ENCODE measurements at places on chromosomes 1 and 21.

- no peak for DNase-seq
Measured at GRCh38 chr21:44275041-44275440, 10.6 kb upstream of the AIRE start.

DNA sequence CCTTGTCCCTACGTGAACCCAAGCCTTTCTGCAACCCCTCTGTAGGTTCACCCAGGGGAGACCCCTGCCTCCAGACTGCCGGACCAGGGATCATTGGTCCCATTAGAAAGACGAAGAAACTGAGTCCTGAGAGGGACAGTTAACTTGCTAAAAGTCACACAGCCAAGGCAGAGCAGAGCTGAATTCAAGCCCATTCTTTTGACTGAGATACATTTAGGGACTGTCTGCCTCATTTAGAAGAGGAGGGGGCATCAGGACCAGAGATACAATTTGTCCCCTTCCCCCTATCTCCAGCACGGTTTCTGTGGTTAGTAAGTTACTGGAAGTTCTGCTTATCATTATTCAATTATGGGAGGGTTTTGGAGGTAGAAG is 19.1 kb downstream of the KCNQ4 start:
- no peak for DNase-seq

DNA sequence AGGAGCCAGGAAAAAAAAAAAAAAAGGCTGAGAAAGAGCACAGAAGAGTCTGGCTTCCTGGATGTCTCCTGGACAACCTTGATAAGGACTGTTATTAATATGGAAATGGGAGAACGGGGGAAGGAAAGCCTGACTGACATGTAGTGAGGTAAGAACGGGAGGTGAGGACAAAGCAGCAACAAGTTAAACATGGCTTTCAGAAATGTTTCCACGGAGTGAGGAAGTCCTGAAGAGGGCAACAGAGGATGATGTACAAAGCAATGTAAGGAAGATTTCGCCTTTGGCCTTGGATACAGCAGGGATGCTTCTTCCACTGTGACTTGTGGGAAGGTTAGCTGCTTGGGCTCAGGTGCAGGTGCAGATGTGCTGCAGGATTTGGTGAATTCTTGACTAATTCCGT is 11.9 kb upstream of the NIBAN1 start:
- DNase-seq = no peak

GRCh38 chr21:27606422-27606821 is 639.5 kb upstream of the ADAMTS5 start:
- no peak for DNase-seq

- DNase-seq = no peak
Measured at GRCh38 chr21:34793471-34793870, 124.7 kb downstream of the CLIC6 start.

DNA sequence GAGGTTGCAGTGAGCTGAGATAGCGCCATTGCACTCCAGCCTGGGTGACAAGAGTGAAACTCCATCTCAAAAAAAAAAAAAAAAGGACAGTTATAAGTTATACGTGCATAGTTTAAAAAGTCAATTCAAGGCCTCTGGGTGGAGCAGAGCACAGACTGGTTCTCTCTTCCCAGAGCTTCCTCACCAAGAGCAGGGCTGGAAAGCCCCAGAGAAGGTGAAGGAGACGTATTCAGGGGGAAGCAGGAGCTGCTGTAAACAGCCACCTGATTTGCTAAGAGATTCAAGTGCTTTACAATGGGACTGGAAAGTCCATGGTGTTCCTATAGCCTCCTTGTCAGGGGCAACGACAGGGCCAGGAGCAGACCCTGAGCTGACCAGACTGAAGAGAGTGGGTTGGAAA is 85.0 kb upstream of the LYST start:
- DNase-seq = no peak

GRCh38 chr1:63777965-63778880 is 4.4 kb downstream of the ROR1 start:
- no peak for DNase-seq

- no peak for DNase-seq
Measured at GRCh38 chr1:159562680-159563079, 24.9 kb upstream of the APCS start.

DNA sequence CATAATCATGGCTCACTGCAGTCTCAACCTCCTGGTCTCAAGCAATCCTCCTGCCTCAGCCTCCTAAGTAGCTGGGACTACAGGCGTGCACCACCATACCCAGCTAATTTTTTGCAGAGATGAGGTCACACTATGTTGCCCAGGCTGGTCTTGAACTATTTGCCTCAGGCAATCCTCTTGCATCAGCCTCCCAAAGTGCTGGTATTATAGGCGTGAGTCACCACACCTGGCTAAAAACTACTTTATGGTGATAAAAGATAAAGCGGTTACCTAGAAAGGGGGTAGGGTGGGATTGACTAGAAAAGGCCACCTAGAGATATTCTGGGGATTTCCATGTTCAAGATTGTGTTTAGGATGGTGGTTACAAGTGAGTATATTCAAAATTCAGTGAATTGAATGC is 5.0 kb downstream of the TSTD1 start:
- no peak for DNase-seq

DNA sequence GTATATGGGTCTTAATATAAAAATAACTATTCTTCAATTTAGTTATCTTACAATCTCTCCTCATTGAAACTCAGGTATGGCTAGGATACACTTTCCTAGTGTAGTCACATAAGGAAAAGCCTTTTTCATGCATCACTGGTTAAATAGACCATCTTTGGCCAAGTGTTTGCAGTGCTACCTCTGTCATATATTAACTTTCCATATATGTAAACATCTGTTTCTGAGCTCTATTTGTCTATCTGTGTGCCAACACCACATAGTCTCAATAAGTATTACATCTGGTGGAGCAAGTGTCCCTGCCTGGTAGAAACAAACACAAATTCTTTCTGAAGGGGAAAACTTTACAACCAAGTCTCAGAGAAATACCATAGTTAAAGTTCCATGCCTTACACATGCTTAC is 134.6 kb downstream of the TSEN15 start:
- DNase-seq = no peak

DNA sequence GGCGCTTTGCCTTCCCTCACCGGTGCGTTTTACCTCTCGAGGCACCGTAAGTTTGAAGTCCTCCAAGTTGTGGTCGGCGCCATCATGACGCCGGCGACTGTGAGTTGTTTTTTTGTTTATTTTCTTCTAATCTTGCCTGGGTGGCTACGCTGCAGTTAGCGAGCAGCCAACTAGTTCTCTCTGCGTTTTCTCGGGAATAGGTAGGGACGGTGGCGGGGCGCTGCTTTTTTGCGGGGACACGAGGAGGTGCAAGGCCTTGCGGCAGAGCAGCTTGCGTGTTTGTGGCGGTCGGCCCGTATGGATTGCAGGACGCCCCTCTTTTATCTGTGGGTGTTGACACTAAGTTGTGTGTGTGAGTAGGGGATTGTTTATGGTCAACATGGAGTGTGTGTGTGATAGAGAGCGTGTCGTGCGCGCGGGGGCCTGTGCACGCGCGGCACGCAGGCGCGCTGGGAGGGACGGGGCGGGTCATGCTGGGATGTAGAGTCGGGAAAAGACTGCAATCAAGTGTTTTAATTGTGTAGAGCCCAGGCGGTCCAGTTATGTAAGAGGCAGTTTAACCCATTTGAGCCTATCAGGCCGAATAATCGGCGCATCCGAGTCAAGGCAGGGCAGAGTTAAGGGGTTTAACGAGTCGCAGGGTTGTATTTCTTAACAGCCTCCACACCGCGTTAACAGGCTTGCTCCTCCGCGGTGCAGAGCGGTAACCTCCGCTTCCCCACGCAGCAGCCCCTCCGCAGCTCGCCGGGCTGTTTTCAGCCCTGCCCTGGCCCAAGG is 1.2 kb upstream of the NEGR1 start:
- DNase-seq = no peak

- no peak for DNase-seq
Measured at GRCh38 chr1:201041011-201041410, 17.5 kb upstream of the KIF21B start.

DNA sequence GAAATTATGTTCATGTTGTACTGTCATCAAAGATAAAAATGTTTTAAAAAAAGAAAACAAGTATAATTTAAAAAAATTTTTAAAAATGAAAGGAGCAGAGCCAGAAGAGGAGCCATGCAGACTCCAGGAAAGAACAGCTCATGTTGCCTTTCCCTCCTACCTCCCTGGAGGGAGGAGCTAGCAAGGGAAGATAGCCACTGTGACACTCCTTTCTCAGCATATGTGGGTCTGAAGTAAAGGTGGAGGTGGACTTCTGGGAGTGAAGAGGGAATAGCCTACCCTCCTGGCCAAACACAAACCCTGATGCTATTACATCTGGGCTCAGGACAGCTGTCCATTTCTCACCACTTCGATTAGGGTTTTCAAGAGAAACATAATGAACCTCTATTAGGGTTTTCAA is 54.2 kb downstream of the SLC2A1 start:
- DNase-seq = no peak

DNA sequence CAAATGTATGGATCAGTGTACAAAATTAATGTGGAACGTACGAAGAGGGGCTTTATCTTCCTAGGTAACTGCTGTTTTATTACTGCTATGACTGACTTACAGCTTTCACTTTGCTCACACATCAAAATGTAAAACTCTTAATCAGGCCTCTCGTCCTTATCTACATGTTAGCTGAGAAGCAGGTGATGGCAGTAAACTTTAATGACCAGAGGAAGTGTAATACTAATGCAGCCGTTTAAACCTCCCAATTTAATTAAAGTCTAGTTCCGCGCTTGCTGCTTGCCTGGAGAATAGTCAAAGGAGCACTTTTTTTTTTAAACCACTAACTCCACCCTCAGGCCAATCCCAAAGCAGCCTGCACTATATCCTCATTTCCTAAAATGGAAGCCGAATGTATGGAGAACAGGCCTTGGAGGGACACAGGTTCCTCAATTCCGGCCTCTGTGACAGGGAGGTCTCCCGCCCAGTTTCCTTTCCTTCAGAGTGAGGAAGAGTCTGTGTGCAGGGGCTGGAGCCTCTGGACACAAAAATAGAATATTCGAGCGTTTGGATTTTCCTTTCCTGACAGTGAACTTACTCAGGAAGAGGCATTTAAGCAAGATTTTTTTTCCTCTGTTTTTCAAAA is 36.7 kb upstream of the RASAL2 start:
- DNase-seq = no peak

DNA sequence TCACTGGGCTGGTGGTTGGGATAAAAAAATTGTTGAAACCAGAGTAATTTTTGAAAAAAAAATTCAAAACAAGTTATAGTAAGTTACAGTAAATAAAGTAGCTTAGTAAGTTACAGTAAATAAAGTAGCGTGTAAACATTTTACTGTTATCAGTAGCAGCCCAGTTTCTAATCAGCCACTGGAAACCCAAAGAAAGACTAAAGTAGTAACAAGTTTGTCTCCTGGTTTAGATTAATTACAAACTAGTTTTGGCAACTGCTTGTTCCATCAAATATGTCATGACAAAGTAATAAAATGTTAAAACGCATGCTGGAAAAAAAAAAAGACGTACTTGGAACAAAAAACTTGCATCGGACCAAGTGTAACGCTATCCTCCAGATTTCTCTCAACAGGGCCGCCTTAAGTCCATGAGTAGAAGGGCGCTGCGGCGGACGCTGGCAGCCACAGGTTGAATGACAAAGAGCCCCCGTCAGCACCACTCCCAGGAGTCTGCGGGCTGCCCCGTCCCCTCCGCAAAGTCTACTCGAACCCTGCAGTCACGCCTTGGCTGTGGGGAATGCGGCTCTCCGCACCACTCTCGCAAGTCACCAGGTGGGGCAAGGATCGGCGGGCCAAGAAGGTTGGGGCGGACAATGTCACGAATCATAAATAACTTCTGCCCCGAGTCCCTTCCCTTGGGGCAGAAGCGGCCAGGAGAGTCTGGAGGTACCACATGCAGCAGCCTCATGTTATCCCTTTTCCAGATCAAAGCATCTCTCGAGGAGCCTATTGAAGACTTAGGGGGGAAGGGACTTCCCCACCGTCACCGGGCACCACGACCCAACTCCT is 837 bp downstream of the SLC16A1 start:
- peak; percentile 8 for DNase-seq

DNA sequence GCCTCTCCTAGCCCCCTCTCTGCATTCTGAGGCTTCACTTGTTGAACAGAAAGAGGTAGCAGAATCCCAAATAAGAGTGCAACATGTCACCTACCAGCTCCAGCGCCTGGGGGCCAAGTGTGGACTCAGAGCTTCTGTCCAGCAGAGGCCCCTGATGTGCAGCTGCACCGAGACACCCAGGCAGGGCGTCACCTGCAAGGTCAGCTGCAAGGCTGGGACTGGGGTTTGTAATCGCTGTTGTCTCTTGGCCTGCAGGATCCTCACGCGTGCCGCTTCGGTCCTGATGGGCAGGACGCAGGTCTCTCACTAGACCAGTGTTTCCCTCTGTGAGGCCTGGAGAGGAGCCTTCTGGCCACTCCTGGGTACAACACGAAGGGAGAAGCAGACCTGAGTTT is 4.3 kb upstream of the SLX9 start:
- no peak for DNase-seq

GRCh38 chr1:17053086-17053684 is 647 bp downstream of the SDHB start:
- no peak for DNase-seq

- no peak for DNase-seq
Measured at GRCh38 chr1:238660849-238661248, 725.5 kb upstream of the CHRM3 start.

DNA sequence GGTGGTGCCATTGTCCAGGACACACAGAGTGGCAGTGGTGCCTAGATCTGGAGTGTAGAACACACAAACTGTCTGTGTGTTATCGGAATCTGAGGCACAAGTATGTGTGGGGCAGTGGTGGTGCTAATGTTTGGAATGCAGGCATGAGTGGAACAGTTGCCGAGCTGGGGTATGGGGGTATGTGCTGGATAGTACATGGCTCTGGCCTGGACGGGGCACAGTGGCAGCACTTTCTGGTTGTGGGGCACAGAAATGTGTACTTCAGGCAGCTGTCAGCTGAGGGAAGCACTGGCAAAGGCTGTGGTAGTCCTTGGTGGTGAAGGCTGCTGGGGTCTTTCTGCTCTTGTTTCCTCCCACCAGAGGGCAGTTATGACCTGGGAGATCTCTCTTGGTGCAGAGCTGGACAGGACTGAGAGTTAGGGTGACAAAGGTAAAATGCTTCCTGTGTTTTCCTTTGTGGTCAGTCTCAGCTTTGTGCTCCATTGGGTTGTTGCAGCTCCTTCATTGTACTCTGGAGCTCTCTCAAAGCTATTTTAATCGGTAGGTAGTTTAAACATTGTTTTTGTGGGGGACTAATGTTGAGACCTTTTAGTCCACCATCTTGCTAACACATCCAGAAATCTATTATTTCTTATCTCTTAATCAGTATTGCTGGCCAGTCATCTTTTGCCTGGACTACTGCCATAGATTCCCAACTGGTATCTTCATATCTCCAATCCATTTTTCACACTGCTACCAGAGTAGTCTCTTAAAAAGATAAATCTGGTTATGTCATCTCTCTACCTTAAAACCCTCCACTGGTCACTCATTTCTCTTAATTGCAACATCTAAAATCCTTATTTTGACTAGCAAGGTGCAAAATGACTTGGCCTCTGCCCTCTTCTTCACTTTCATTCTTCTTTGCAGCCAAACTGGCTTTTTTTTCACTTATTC is 83.9 kb upstream of the NBPF4 start:
- no peak for DNase-seq

Measured in stimulated activated CD8-positive, alpha-beta memory T cell treated with anti-CD3 and anti-CD28 coated beads, Interleukin-2, amount 100 ng/mL, for 1 hour (primary cell).